ENCODE measurements at places on chromosomes 6 and 20.

DNA sequence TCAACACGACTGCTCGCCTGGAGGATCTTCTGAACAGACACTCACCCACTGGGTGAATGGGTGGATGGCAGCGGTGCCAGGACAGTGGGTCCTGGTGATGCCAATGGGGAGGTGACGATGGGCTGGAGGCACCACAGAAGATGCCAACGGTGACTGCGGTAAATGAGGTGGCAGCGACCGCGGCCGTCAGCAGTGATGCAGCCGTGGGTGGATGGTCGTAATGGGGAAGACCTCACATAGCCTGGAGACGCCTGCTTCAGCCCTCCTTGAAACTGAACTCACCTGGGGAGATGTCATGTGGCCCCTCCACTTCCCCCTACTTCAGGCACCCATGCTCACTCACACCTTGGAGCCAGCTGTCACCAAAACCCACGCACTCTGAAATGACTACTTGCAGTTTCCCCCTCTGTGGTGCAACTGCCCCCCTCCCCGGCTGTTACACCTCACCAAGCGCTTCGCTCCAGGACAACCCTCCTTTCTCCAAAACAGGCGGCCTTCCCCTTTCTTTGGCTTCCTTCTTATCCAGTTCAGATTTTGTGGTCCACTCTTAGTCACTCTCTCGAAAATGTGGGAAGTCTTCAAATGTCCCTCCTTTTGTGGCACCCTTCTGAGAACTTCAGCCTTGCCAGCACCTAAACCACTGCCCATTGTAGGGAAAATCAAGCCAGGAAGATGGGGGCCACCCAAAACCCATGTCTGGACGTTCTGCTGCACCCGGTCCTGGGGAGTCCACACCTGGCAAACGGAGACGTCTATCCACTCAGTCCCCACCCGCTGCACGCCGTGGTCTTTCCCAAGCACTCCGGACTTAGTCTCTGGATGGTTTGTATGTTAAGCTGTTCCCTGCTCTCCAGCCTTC is 10.4 kb upstream of the ABHD16B start:
- DNase-seq, result no peak

DNA sequence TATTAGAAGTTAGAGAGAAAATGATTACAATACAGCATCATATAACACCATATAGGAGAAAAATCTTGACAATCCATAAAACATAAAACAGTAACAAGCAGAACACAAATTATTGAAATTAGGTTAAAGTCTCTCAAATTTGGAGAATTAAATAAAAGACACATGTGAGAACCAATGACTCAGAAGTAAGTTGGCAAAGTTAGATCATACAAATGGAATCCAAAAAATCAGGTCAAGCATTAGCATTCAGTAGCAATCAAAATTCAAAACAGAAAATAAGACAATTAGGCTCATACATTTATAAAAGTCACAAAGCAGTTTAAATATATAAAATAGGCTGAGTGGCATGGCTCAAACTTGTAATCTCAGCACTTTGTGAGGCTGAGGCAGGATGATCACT is 775.6 kb downstream of the PHF3 start:
- no peak for DNase-seq

DNA sequence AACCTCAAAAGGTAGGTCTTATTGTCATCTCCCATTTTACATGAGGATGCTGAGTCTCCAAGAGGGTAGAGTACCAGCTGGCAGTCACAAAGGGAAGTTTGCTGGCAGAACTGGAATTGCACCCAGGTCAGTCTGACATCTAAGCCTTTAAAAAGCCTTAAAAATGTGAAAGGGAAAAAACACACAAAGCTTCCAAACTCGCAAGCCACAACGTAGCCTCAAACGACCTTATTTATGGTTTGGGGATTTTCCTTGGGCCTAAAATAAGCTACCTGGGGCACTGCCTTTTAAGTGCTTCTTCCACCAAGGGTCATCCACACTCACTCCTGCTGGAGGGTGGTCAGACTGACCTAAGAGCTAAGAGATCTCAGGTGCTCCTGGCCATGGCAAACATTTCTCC is 2.1 kb downstream of the MBOAT1 start:
- DNase-seq, result no peak

DNA sequence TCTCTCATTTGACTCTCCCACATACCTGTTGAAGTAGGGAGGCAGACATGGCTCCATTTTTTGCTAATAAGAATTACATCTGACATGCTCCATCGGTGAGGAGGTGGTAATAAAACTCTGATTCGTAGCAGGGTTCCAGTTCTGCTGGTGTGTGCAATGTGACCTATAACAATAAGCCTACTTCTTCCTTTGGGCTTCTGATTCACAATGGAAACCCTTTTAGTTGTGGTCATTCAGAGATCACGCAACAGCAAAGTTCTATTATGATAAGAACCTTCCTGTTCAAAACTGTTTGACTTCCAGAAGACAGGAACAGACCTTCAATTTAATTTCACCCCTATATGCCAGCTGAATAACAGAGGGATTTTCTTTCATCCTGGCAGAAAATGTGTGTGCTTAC is 31.4 kb upstream of the GSTA4 start:
- no peak for DNase-seq

DNA sequence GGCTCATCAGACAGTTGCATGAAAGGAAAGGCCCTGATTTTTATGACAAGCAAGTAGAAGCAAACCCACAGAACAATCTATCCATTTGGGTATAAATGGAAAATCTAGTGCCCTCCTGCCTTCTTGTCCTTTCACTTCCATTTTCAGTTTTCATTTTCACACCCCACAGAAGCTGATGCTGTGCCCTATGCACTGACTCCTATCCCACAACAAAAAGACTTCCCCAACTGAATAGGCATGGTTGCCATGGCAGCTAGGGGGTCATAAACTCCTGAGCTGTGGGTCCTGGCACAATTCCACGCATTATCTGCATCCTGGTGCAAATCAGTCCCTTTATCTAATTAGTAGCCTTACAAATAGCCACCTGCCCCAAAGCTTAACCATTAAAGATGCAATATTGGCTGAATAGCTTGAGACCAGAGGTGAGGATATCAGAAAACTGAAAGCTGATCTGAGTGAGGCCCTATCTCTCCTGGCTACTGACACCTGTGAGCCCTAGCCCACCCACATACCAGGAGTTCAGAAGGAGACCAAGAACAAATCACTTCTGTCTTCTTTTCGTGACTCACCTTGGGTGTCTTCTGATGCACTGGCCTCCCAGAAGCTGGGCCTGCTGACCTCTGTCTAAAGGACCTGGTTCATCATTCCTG is 34.9 kb upstream of the HEY2 start:
- no peak for DNase-seq

DNA sequence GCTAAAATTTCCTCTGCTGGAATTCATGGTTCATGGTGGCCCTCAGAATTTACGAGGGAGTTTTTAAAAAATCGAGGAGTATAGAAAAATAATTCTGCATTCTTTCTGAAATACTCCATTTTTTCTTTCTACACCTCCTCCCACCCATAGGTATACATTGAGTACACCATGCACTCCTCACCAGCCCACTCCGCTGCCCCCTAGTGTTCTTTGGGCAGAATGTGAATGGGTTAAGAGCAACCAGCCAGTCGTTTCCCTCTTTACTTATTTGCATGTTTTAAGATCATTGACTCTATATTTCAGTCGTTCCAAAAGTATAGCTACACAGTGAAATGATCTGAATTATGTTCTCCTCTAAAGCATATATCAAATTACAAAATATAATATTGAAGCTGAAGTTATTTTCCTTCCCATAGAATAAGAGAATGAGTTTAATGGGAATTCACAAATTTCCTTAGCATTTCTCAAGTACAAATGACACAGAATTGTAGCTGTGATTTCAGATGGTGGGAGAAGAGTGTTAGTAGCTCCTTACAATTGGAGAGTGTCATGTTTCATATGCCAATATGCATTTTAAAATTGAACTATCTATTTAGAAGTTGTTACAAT is 977.7 kb upstream of the SLC35B3 start:
- DNase-seq, result peak; percentile 33

DNA sequence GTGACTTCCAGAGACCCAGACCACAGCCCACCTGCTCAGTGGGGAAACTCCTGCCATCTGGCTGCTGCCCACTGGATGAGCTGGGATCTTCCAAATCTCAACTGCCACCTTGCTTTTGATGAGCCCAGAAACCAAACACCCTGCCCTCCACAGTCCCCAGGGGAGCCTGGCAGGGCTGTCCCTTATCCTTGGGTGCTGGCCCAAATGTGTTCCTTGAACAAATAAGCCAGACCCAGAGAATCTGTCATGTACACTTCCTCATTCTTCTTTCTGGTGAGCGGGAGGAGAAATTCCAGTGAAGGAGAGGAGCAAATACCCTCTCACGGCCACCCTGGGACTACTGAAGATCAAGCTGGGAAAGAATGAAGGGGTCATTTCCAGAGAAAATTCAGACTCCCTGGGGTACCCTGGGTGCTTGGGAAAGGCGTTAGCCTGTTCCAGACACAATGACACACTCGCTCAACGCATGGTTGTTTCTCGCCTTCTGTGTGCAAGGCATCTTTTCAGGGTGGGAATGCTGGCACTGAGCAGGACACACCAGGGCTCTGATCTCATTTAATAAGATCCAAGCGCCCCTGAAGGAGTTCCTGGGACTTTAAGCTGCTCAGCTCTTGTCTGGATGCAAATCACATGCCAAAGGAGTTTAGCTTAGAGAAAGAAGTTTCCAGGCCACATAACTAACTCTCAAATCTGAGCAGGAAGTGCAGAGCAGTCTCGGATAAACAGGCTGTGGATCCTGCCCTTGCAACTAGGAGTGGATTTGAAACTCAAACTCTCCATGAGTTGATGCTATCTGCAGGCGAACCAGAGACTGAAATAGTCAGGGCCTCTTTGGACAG is 38.5 kb downstream of the PXDC1 start:
- DNase-seq, result no peak

DNA sequence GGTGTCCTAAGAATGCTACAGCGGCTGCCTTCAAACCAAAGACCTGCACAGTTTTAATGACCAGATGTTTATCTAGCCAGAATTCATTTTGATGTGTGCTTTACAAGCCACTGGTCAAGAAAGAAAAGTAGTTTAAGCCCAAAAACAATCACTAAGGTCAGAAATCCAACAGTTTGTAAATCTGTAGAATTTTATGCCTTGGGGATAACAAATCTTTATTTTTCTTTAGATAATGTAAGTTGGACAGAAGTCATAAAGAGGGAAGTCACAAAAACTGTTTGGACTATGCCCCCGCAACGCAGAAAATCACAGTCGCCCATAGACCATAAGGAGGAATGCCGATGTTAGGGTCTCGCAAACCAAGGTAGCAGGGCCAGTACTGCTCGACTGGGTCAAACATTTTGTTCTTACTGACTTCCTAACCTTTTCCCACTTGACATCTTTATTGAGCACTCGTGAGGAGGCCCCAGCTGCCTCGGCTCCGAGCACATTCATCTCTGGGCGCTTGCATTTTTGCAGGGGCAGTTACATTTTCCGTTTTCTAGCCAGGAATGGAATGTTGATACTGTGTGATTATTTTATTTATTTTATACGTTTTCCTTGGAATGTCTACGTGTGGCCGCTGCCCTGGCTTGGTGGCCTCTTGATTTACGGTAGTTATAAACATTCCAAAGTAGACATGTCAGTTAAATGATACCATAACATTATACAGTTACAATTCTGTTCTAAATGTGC is 56.7 kb upstream of the APCDD1L start:
- no peak for DNase-seq

GRCh38 chr20:14879020-14879697 is 541.7 kb upstream of the FLRT3 start:
- no peak for DNase-seq

DNA sequence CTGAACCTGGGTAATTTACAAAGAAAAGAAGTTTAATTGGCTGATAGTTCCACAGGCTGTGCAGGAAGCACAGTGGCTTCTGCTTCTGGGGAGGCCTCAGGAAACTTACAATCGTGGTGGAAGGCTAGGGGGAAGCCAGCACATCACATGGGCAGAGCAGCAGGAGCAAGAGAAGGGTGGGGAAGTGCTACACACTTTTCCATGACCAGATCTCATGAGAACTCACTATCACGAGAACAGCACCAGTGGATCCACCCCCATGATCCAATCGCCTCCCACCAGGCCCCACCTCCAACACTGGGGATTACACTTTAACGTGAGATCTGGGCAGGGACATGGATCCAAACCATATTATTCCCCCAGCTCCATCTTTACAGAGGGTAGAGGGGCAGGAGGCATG is 166.4 kb downstream of the NFATC2 start:
- no peak for DNase-seq

DNA sequence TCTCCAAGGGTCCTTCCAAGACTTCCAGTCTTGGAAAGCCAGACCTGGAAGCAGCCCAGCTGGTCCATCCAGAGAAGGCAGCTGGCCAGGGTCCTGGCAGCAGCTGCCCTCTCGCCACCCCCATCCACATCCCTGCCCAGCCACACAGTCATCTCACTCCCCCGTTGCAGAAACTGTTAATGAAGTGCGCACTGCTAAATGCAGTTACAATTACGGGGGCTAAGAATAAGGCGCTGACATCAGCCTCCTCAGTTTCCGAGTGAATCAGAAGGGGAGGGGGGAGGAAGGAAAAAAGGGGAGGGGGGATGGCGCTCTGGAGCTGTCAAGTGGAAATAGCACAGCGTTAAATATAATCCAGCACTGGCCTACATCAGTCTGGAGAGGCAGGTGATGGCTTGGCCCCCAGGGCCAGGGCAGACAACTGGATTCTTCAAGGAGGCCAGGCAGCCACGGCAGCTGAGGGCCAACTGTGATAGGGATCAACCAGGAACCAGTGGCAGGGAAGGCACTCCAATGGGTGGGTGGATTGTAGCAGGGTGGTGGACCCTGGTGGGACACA is 6.9 kb downstream of the RIMS4 start:
- DNase-seq, result no peak

DNA sequence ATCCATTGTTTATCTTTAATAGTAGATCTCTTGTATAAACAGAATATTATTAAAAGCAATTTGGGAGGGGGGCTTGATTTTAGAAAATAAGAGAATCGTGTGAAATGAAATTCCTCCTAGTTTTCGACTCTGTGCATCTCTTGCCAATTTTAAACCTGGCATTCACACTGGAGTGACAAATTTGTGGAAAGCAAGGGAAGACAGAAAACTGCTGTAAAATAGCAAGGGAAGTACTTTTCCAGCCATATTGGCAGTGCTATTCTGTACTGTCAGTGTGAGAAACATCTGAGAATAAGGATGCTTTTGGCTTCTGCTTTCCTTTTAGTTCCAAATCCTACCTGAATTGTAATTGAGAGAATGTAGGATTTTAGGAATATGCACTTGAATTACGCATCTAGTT is 40.2 kb downstream of the TOP1 start:
- DNase-seq, result no peak

DNA sequence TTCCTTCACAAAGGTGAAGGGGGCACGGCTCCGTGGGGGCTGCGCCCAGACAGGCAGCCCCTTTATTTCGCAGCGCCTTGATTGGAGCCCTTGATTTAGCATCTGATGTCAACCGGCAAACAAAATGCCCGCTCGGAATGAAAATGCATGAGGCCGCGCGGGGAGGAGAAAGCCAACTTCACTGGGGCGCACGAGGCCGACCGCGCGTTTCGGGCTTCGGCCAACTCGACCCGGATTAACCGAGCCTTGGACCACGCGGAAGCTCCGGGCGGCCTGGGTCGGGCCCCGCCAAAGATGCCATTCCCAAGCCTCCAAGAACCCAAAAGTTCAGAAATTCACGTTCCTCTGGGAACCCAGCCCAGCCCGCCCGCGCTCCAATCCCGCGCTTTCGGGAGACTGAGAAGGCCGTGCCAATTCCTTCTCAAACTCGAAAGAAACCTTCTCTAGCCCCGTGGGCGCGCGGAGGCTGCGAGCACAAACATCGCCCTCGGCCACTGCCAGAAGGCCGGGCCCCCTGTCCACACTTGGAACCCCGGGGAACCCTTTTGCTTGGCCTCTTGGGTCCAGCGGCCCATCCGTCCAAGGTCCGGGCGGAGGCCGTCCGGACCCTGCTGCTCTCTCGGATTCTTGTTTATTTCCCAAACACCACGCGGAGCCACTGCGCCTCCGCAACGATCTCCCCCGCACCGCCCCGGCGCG is 879 bp upstream of the INSM1 start:
- DNase-seq, result peak; percentile 84
